PC-3 (cell line): ENCODE measurements at places on chromosomes 6 and 20. TPM values are rescaled to one million over a fixed set of nuclear protein-coding genes. Genes with fewer than 3 reads are reported as not detected.
A peak's percentile ranks its signal among the peaks of the same experiment; 100 is the strongest.

DNA sequence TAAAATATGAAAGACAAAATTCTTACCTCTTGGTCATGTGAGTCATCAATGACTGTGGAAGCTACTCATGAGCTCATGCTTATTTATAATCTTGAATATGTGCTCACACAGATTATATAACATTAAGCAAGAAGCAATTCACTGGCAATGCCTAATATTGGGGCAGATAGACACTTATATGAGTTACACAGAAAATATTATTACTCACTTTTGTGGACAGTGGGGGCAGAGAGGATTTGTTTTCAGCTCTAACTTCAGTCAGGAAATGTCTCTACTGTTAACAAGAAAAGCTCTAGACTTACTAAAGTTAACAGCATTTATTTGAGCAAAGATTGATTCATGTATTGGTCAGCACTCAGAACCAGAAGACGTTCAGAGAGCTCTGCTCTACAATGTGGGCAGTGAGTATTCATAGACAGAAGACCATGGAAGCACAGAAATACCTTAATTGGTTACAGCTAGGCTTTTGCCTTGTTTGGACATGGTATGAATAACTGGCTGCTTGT, 85.8 kb upstream of the AHI1 start:
- peak; percentile 61 for DNase-seq

DNA sequence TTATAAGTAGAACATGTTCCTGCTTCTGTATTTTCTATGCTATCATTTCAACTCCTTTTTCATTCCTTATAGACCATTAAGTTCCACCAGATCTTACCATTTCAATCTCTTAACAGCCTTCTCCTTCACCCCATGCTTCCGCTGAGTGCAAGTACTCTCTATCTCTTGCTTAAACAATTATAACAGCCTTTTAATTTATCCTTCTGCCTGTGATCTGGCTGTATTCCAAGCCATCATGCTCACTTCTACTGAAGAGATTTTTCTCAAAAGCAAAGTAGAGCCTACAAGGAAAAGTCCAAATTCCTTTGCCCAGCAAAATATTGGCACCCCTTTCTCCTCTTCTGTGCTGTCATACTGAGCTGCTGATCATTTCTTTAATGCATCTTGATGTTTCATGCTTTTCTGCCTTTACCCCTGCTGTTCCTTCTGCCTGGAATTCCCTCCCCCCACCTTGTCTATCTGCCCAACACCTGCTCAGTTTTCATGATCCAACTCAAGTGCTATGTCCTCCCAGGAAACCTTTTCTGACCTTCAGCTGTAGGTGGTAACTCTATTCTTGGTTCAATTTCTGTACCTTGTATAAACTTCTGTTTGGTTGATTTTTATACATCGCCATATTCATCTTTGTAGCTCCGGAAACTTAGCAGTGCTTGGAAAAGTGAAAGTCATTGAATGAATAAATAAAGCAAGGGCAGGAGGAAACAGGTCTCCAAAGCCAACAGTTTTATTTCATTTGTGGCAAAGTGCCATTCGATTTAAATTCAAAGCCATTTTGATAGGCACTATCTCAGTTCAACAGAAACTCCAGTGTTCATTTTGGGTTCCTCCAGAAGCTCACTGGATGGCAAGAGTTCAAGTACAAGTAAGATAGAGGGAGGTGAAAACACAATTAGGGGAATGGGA, 10.5 kb upstream of the BMP2 start:
- no peak for DNase-seq

- DNase-seq: no peak
These were observed 5.8 kb downstream of the GABBR1 start for GRCh38 chr6:29626948-29627754.

DNA sequence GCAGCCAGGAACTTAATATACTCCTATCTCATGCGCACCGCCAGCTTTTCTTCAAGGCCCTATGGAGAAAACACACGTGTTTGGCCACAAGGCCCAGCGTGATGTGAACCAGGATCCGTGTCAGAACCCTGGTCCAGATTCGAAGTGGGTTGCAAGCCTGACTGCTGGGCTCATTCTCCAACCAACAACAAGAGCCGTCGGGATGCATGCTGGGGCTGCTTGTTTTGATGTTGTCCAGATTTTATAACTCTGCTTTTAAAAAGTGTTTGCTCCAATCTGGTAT, 463 bp upstream of the SLC22A2 start:
- no peak for DNase-seq

The ECT2L gene
- total RNA-seq: not detected in 2 replicates

DNA sequence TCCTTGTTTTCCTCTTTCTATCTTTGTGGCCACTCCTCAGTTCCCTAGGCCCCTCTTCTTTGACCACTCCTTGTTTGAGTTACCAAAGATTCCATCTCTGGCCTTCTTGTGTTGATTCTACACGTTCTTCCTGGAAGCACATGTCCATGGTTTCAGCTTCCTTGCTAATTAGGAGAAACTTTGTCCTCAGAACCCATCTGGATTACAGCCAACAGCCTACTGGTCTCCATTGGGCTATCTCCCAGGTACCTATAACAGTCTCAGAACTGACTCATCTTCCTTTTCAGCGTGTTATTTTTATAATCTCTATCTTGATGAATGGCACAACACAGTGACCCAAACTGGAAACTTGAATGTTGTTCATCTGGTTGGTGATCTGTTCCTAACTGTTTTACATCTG, 17.5 kb downstream of the PTPRA start:
- DNase-seq: peak; percentile 25

- DNase-seq: no peak
These were observed 16.2 kb downstream of the KCNB1 start for GRCh38 chr20:49466114-49466912.

The EGFL8 gene
- total RNA-seq: 7.9 and 14.9 TPM in 2 replicates

DNA sequence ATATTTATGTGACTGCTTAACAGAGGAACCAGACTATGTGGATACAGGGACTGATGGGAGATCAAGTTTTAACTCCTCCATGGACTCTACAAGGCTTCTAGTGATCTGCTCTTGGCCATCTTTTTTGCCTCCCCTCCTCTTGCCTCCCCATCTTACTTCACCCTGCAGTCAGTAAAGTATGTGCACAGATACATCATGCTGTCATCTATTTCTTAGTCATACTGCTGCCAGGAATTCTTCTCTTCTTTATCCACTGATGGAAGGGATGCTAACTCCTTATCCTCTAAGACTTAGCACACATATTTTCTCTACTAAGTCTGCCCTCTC, 27.6 kb upstream of the FAM83C start:
- DNase-seq: peak; percentile 59

- no peak for DNase-seq
These were observed 27.3 kb upstream of the TAGAP start for GRCh38 chr6:159071843-159072769.

The RAB32 gene
- 25.1 and 29.8 TPM in 2 replicates for total RNA-seq

DNA sequence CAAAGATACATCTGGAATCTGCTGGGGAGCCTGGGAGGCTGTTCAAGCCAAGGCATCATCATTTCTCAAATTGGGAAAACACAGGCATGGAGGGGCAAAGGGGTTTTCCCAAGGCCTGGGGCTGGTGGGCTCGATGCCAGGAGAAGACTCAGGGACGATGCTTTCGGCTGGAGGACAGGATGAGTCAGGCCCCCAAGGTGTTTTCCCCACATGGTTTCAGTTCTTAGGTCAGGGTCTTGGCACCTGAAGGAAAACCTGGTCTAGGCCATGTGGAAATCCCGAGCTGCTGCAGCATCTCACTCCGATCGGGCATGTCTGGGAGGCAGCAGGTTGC, 348.1 kb downstream of the CDC5L start:
- DNase-seq: peak; percentile 54

- DNase-seq: peak; percentile 87
These were observed 45.9 kb upstream of the ZNFX1 start for GRCh38 chr20:49323622-49324238.

The TXNDC5 gene
- total RNA-seq: 218 and 221 TPM in 2 replicates

The EDN3 gene
- total RNA-seq: not detected in 2 replicates

- DNase-seq: no peak
These were observed 1.7 kb upstream of the VSTM2L start for GRCh38 chr20:37901240-37901639.

DNA sequence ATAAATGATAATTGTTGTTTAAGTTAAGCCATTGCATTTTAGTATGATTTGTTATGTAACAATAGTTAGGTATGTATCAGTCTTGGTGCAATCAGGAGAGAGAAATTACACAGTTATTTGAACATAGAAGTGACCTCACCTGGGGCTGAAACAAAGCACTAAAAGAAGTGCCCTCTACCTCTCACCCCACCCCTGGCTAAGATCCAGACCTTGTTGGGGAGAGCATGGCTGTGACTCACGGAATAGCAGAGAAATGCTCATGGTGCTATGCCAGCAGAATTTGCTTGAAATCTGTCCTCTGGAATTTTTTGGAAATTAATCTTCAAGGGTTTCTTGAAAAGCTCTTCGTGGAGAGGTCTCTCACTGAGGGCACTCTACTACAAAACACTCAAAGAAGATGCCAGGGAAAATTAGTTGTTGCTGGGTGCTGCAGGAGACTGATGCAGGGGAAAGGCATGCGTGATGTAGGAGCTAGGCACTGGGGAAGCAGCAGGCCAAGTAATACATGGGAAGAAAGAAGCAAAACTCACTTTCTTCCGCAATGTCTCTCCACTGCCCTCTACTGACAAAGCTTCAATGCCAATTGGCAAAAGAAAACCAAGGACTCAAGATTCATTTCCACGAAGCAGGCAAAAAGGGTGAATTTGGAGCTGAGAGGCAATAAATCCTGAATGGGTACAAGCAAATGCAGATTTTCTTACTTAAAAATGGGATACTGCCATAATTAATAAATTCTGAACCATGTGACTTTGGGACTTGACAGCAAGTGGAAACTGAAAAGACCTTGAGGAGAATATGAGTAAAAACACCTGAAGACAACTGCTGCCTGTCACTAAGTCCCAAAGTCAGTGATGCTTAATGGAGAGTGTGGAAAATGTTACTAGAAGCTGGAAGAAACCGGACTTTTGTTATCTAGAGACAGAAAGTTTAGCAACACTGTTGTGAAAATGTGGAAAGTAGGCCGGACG, 136.3 kb upstream of the ZNF184 start:
- DNase-seq: peak; percentile 86

The CALHM4 gene
- total RNA-seq: not detected in 2 replicates

DNA sequence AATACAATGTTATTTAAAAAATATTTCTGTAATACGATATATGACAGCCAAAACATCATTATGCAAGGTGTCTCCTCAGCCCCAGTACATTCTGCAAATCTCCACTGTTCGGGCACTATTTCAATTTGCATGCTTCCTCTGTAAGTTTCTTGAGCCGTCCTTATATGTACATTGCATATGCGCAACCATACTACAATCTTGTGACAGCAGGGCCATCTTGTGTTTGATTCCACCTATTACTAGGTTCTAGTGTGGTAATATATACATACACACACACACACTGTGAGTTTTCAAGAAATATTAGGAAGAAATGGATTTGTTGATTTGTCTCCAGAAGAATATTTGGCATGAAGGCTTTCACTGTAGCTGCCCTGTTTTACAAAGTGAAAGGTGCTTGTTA, 9.8 kb downstream of the LYRM4 start:
- no peak for DNase-seq

- no peak for DNase-seq
These were observed 79.4 kb downstream of the ZDHHC14 start for GRCh38 chr6:157460182-157460999.

GRCh38 chr6:119334535-119335264, 14.9 kb downstream of the MAN1A1 start:
- DNase-seq: no peak

DNA sequence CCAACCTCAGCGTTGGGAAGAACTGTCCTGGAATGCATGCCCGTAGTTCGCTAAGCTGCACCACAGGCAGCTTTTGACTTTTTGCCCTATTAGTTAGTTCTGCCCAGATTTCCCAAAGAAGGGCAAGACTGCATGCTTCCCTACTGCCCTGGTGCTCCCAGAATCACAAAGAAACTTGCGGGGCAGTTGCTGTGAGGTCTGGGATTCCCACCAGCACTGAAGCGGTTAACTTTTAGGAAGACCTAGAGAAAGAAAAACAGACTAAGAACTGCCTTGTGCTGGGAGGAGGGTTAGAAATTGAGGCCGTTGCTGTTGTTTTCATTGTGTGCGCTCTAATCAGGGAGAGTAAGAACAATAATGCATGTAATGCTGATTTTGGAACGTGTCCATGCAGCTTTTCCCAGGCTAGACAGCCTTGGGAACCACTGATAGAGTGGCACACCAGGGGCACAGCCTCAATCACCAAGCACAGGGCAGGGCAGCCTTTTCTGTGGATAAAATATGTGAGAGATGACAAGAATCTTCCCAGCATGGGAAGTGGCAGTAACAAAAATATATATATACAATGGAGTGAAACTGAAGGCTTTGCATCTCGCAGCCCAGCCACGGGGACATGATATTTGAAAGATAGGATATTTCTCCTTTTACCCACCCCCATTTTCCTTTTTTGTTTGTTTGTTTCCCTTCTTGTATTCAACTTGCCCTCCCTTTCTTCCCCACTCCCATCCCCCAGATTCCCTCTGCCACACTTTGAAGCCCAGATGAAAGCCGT, 137.7 kb upstream of the HEY2 start:
- DNase-seq: no peak

The EPB41L1 gene
- total RNA-seq: 48.2 and 53.0 TPM in 2 replicates

DNA sequence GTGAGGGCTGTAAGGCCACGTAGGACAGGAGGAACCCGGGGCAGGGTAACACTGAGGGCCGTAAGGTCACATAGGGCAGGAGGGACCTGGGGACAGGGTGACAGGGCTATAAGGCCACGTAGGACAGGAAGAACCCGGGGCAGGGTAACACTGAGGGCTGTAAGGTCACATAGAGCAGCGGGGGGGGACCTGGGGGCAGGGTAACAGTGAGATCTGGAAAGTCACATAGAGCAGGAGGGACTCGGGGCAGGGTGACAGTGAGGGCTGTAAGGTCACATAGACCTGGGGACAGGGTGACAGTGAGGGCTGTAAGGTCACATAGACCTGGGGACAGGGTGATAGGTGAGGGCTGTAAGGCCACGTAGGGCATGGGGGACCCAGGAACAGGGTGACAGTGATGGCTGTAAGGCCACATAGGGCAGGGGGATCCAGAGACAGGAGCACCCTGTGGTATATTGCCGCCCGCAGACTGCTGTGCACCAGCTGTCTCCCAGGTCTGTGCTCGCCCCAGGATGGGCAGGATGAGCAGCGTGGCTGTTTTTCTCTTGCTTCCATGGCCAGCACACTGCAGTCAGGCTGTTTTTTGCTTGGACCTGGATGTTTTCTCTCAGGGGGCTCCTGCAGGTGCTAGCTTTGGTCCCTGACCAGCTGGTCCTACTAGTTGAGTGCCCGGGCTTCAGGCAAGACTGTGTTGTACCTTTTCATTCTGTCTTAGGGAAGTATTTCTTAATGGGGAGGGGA, 55.7 kb downstream of the SYTL3 start:
- no peak for DNase-seq

DNA sequence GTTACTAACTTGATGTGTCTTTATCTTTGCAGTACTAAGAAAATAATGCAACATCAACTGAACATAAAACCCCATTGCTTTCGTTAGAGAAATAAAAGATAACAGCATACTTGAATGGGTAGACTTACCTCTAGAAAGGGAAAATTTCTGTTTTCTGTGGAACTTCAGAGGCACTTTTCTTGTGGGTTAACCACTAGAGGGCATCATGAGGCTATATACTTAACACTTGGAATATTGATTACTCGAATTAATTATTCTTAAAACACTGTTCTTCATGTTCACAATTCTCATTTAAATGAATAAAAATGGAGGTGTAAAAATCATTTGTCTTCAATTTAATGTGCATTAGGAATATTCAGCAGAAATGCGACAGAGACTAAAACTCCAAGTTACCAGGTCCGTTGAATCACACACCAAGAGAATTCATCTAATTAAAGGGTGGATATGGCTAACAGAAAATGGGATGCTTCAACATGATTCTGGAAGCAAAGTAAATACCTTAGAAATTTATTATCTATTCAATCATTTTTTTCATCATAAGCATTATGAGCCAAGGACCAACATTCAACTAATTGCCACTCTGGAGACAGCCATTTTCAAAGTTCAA, 330.8 kb upstream of the PREP start:
- peak; percentile 55 for DNase-seq

The CYP24A1 gene
- 0.81 and 1.2 TPM in 2 replicates for total RNA-seq
